Fibroblast of lung (primary cell): ENCODE measurements at places on chromosomes 16 and 17. TPM values are rescaled to one million over a fixed set of nuclear protein-coding genes. Genes with fewer than 3 reads are reported as not detected.

SPNS3 gene
- not detected in 2 replicates for total RNA-seq

SLFN14 gene
- not detected in 2 replicates for total RNA-seq

DNA sequence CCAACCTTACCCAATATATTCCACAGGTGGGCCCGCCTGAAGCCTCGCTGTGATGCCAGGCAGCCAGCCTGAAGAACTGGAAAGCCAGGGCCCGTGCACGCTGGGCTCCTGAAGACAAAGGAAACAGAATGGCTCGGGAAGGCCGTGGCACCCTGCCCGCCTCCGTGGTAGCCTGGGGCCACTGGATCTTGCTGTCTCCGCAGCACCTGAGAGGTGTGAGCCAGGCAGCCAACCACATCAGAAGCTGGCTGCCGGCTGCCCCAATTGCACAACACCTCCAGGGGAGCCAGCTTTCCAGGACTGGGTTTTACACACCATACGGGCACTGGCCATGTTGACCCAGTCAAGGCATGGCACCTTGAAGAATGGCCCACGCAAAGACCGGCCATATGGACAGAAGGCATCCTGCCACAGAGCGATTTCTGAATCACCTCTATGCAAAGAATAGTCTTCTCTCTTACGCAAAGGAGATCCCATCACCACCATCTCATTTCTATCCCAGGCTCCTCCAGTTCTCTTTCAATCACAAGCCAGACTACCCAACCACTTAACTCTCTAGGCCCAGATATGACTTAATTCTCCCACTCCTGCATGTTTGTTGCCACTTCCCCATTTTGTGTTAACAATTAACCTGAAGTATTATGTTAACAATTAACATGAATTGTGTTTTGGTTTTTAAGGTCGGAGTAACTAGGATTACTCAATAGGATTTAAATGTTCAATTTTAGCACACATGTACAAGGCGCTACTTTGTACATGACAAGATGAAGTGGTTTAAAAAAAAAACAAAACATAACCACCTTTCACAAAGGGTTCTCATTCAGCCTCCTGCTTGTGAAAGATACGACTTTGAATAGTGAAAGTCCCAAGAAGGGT is 32.1 kb downstream of the ZFHX3 start:
- no peak for DNase-seq

DNA sequence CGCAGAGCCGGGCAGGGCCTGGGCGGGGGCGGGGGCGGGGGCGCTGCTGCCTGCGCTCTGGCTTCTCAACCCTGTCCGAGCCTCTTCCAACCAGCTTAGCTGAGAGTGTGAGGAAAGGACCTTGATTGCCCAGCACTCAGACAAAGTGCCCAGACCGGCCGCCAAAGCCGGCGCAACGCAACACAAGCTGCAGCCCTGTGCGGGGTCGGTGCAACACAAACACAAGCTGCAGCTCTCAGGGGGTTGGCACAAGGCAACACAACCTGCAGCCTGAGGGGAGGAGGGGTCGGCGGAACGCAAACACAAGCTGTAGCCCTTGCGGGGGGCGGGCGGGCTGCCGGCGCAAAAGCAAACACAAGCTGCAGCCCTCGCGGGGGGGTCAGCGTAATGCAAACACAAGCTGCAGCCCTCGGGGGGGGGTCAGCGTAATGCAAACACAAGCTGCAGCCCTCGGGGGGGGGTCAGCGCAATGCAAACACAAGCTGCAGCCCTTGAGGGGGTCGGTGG is 60.0 kb downstream of the KLHDC4 start:
- DNase-seq, result no peak
